ENCODE measurements at places on chromosomes 1 and 21. TPM values are rescaled to one million over a fixed set of nuclear protein-coding genes. Genes with fewer than 3 reads are reported as not detected.

DNA sequence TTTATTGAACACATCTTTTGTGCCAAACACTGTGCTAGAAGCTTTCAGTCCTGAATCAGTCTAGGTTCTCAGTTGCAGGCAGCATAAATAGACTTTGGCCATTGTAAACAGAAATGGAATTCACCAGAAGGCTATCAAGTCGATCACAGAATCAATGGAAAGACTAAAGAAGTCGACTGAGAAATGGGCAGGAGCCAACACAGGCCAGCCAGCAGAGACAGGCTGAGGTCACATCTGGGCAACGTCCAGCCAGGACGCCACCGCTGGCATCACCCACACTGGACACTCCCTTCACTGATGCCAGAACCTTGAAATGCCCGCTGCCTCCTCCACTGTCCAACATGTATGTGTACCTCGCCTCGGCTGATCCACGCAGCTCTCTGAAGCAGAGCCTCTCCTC, 5.5 kb upstream of the CNTN2 start:
- no peak for DNase-seq

DNA sequence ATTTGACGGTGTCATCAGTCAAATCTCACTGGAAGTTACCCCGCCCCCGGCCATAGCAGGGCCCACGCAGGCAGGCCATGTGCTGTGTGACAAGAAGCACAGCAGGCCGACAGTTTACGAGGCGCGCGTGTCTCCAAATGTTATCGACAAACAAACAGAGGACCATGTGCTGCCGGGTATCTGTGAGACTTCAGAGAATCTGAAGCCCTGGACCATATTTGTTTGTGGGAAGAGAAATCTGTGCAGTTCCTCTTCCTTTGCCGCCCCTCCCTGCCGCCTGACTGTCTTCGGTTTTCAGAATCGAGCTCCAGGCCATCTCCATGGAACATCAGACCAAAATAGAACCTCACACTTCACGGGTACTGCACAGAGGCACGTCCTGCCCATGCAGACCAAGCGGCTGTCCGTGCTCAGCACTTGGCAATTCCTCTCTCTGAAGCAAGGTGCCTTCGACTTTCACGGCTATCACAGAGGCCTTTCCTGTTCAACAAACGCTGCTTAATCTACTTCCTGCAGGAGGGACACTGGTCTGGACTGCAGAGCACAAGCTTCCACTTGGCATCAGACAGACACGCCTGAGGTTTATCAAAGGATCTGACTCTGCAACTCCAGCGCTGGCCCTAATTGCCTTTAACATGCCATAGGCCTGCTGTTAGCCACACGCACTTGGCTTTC, 135.7 kb upstream of the KRTAP19-8 start:
- DNase-seq, result peak; percentile 65

DNA sequence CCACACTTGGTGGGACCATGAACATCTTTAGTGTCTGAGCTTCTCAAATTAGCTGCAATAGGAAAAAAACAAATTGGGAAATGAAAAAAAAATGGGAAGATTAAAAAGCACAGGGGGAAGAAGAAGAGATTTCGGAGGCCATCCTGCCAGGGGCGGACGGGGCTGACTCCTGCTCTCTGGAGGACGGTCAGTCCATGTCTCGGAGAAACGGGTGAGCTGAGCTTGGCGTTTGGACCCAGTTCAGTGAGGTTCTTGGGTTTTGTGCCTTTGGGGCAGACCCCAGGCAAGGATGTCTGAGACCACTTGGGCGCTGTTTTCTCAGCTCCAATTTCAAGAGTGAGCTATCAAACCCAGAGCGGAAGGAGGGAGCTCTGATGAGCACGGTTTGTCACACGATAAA, 123.9 kb downstream of the PRDM2 start:
- no peak for DNase-seq

Gene OR2L5
- not detected for polyA plus RNA-seq

- no peak for DNase-seq
Measured at GRCh38 chr1:3577711-3578432, 33.4 kb downstream of the MEGF6 start.

- DNase-seq, result peak; percentile 4
Measured at GRCh38 chr1:187413405-187414169, 584.8 kb downstream of the PLA2G4A start.

Gene BEST4
- 0.36 TPM for polyA plus RNA-seq

Gene LRRC38
- 21.8 TPM for polyA plus RNA-seq

DNA sequence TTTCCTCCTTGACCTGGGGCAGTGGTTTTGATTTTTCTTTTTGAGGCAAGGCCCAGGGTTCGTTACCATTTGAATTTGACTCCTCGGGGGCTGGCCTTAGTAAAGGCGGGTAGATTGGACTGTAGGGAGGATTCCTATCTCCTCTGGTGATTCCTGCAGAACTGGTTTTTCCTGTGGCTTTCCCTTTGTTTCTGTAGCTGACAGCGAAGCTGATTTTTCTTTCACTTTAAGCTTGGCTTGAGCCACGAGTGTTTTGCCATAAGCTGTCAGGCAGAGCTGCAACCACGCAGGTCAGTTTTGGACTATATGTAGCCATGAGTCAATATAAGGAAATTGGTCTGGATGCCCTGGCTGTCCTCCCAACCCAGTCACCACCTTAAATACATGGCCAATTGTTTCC, 28.7 kb upstream of the KCNJ15 start:
- DNase-seq, result no peak

DNA sequence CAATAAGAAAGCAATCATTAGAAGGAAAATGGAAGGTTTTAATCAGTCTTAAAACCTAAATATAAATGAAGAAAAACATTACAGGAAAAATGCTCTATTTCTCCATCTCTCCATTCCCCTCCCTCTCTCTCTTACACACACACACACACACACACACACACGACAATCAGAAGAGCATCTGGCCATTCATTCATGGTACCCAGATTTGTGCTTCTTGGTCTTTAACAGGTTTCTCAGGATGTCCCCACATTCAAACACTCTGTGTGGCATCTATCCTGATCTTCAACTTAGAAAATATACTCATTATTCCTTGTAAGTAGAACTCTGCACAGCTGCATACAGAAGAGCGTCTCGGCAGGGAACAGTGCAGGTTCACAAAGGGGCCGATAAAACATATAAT, 779 bp downstream of the LRRC40 start:
- peak; percentile 7 for DNase-seq

DNA sequence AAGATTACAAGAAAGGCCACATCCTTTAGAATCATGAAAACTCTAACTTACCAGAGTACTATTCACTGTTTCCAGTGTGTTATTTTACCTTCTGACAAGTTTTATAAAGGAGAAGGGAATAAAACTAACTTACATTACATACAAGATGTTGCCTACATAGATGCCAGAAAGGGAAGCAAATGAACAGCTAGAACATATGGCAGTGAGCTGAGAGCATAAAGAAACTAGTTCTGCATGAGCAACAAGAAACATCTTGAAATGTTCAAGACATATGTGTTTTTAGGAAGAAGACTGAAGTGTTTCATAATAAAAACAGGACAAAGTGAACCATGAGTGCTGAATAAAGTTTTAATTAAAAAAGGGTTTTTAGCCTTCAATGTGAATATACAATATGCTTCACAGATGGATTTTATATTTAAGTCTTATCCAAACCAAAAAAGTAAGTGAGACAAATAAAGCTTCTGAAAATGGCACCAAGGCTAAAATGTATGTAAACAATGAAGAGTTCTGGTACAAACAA, 39.4 kb downstream of the SLC5A9 start:
- DNase-seq, result peak; percentile 13

Gene MAP3K7CL
- polyA plus RNA-seq, result 84.9 TPM

GRCh38 chr21:40602080-40602479, 244.9 kb downstream of the DSCAM start:
- DNase-seq, result peak; percentile 56

DNA sequence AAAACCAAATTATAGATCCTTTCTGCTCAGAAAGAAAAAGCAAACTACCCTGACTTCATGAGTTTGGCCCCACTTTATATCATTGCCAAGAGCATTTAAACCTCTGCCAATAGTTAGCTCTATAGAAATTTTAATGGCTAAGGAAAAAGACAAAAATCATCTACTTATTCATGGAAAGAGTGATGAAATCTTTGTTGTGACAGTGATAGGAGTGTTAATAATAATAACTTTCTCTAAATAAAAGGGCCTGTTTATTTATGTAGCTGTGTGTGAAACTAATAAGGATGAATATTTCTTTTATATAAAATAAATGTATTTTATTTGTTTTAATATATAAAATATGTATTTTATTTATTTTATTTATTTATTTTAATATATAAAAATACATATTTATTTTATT, 6.4 kb downstream of the CHODL start:
- no peak for DNase-seq

Gene CATSPERE
- polyA plus RNA-seq, result 0.43 TPM

Measured in muscle of leg (tissue), 16 donors.